Activated naive CD4-positive, alpha-beta T cell treated with anti-CD3 and anti-CD28 coated beads, Interleukin-2, amount 50 U/mL, for 72 hours (primary cell): ENCODE measurements at places on chromosomes 2 and 18. TPM values are rescaled to one million over a fixed set of nuclear protein-coding genes. Genes with fewer than 3 reads are reported as not detected.

DNA sequence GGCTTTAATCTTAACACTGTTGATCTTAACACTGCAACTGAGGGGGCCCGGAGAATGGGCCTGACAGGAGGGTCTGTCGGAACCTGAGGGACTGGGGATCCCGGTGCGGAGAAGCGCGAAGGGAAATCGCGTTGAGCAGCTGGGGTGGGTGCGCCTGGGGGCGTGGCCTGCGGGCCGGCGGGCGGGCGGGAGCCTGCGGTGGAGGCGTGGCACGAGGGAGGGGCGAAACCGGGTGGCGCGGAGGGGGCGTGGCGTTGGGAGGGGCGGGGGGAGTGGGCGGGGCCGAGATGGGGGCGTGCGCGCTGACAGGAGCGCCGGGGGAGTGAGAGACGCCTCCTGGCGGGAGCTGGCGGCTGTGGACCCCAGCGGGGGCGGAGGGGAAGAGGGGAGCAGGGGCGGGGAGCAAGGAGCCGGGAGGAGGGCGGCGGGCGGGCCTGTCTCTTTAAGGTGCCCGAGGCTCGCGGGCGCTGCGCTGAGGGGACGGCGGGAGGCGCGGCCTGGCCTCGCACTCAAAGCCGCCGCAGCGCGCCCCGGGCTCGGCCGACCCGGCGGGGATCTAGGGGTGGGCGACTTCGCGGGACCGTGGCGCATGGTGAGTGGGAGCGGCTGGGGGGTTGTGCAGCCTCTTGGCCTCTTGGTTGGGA is at the start of gene TWSG1:
TWSG1 (plus strand) TSS at position 445 of the 644 bp plus-strand sequence. CDS start 2,457 bp downstream, outside the sequence.
- DNase-seq: peak; percentile 85

DNA sequence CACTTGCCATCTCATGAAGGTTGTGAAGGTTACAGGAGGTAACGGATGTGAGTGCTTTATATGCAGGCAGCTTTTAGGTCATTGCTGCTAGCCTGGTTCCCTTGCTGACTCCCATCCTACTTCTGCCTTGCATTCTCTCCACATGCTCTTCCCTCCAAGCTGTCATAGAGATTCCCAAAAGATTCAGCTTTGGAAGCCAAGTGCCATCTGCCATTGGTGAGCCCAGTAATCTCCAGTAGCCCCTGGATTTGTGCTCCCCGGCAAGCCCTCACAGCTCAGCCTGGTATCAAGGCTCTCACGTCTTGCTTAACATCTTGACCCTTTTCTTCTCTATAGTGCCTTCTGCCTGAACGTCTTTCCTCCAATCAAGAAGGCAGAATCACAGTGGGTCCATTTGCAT is 61.6 kb downstream of the MYT1L start:
- no peak for DNase-seq

DNA sequence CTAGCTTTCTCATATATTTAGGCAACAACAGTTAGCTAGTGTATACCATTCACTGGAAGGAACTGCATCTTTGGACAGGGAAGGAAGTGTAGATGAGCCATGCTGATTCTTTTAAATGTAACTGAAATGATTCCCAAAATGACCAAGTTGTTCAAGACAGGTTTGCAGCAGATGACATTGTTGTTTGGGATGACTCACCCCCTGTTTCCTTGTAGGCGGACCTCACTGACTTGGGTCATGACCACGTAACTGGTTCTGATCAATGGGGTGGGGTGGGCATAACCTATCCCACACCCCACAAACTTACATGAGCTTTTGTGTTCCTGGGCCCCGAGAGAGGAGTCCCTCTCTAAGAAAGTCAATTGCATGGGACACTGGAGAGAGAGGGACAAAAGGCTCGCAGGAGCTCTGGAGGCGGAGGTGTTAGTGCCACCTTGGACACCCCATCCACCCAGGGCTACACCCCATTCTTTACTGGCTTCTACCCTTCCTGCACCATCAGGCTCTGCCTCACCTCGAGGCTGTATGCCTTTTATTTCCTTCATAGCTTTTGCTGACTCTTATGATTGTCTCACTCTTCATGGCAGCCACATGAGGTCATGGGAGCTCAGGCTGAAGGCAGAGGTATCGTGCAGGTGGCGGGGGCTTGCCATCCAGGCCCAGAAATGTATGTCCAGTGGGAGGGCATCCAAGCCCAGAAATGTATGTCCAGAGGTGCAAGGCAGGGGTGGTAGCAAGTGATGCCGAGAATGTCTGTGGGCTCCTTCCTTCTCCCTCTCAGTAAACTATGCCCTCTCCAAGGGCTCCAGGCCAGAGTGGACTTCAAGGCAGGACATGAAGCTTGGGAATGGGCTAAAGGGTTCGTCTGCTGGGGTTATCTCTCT is 108.0 kb downstream of the TWIST2 start:
- no peak for DNase-seq

DNA sequence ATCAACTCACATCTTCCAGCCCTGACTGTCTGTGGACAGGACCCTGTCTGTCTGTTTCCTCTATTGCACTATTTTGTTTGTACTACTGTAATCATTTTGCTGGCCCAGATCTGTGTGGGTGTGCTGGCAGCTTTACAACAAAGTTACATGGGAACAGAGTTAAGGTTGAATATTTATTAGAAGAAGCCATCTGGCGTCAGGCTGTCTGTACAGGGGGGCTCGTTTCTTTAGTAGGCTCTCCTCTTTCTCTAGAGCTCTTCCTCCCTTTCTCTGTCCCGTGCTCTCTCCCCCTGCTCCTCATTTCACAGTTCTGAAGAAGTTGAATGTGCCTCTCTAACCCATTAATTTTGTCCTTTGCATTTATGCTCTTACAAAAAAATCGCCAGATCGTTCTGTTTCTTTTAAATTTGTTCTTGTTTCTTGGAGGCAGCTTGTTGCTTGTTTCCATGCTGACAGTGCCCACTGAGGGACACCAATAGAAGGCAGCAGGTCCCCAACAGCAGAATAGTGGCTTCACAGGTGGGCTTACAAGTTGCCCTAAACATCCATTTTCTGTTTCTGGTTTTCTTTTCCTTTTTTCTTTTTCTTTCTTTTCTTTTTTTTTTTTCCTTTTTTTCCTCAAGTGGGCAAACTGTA is 315.2 kb upstream of the ZEB2 start:
- DNase-seq: no peak

- no peak for DNase-seq
Observed at GRCh38 chr2:200442471-200442870, 67.4 kb downstream of the KCTD18 start.

- DNase-seq: no peak
Observed at GRCh38 chr2:84214455-84214854, 244.6 kb downstream of the SUCLG1 start.

GRCh38 chr2:233380995-233381637 is 26.8 kb downstream of the DGKD start:
- DNase-seq: no peak

DNA sequence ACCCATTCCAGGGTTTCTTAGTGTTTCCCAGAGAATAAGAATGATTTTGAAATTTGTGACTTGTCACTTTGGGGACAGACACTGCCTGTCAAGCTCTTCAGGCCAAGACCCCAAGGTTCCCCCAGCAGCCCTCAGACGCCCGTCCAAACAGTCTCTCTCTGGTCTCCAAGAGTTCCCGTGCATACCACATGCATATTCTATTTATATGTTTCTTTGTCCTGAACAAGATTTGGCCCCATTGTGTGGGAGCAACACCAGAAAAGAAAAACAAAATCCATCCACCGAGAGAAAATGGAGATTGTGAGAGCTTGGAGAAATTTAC is 52.2 kb upstream of the CTAGE1 start:
- DNase-seq: no peak

- DNase-seq: no peak
Observed at GRCh38 chr2:45698554-45698953, 47.1 kb downstream of the PRKCE start.

DNA sequence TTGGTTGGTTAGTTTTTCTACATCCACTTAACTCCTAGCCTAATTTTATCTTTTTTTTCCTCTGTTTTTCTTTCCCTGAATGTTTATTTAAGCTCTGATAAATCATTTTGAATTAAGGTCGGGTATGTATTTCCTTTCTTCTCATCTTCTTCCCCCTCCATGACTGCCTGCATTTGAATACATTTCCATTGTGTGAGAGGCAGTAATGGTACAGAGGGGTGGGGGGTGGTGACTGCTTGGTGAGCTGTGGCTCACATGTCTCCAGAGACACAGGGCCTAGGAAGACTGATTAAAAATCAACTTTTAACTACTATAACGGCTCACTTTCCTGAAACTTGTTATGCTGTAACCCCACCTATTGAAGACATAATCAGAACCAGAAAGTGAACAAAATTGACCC is 58.0 kb downstream of the NEDD4L start:
- DNase-seq: no peak

DNA sequence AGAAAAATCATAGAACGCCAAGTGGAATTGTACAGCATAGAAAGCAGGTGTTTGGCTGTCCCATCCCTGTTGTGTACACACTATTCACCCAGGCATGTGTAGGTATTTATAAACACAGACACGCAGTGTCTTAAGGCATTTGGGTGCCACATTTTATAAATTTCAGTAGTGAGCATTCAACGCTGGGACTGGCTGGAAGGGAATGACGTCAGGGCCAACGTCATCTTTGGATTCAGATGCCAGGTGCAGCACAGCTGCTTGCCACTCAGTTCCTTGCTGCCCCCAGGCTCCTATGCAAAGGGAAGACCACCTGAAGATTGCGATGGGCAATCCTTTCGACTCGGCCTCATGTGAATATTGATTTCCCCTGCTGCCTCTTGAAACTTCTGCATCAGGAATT is 461.7 kb upstream of the SOX11 start:
- DNase-seq: no peak

DNA sequence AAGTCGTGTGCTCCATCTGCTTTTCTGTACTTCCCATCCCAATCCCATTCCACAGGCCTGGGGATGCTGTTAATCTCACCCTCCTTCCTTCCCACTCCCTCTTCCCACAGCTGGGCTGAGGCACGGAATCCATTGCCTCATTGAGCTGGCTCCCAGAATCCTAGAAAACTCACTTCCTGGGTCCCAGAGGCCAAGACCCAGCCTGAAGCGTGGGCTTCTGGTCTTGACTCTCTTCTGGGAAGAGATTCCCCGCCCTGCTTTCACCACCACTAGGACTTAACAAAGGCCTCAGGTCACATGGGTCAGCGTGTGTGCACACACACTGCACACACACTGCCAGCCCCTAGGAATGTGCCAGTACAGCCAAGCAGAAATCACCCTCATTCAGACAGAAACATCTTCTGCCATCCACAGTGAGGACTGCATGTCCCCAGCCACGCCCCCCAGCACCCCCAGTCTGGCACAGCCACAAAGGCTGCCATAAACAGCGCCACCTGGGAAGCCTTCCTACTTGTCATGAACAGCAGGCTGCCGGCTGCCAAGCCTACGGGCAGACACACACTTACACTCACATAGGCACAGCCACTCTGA is 165.8 kb downstream of the TNS1 start:
- no peak for DNase-seq

DNA sequence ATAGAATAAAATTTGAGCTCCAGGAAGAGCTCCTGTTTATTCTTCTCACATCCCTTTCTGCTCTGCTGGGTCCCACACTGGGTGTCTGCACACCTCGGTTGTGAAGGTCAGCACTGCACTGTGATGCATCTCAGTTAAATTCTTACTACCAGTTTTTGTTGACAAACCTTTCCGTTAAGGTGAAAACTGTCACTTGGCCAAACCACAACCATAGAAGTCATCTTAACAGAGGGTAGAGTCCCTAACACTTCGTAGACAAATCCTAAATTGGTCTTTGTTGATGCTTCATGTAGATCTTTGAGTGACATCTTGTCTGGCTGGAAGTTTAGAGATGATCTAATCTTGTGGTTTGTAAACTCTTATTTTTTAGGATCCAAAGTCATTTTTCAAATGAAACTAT is 167.4 kb upstream of the MAP3K20 start:
- no peak for DNase-seq

- no peak for DNase-seq
Observed at GRCh38 chr2:149832324-149832723, 244.7 kb upstream of the MMADHC start.

DNA sequence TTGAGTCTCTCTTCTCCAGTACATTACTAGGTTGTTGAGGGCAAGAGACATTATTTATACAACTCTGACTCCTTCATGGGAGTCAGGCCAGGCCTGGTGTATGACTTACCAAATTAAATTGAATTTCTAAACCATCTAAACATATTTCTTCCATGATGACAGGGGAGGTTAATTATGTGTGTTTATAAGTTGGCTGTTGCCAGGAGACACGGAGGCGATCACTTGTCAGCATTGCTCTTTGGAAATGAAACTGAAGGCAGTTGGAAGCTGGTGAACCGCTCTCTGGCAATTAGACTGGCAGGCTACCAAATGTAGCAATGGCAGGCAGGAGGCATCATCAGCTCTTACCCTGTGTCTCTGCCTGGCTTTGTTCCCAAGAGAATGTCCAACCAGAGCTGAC is 241.4 kb downstream of the KCNS3 start:
- DNase-seq: no peak

DNA sequence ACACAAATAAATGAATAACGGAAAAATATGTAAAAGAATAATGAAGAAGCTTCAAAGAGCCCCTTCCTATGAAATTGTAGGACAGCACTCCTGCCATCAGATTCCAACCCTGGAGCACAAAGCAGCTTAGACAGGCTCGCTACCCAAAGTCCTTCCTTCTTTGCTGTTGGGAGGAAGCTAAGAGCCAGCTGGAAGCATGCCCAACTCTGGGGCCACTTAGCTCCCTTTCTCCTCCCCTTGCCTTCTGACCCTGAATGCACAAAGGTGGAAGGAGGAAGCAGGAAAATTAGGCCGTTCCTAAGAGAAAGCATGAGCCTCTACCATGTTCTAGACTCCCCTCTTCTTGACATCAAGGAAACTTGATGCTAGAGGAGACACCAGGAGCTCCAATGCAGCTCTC is 700.8 kb downstream of the RNF144A start:
- no peak for DNase-seq

DNA sequence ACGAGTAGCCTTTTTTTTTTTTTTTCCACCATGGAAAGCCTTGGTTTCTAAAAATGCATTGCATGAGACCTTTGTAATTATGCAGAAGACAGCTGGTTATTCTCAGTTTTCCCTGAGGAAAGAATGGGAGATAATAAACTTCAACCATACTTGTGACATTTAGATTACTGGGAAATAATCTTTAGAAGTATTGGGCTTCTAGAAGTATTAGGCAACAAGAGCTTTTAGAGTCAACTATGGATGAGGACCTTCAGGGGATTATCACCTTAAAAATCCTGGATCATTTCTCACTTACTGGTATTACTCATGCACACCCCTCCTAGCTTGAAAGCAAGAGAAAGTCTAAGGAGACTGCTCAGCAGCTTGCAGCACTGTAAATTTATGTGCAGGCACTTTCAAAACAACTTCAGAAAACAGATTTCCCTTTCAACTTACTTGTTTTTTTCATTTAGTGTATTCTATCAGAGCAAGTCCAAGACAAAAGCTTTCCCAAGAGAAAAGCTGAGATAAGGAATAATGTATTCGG is 175.9 kb downstream of the NRXN1 start:
- no peak for DNase-seq

The CCDC93 gene
- 27.5 TPM for total RNA-seq

The RNF144A gene
- 49.3 TPM for total RNA-seq

The GALR1 gene
- not detected for total RNA-seq

The AGPS gene
- total RNA-seq: 53.2 TPM

The TMEM163 gene
- total RNA-seq: 0.16 TPM

The IKZF2 gene
- 8.9 TPM for total RNA-seq

The CFC1 gene
- total RNA-seq: not detected

The ARHGEF4 gene
- 0.80 TPM for total RNA-seq

The EFEMP1 gene
- not detected for total RNA-seq

The ABCB11 gene
- not detected for total RNA-seq

The LYPD6B gene
- total RNA-seq: not detected

The EFHD1 gene
- total RNA-seq: 0.29 TPM

The ARID5A gene
- total RNA-seq: 348 TPM
